ENCODE measurements at places on chromosomes 16 and 17. TPM values are rescaled to one million over a fixed set of nuclear protein-coding genes. Genes with fewer than 3 reads are reported as not detected.
A peak's percentile ranks its signal among the peaks of the same experiment; 100 is the strongest.

The KLHL10 gene
- total RNA-seq, result not detected

The ADORA2B gene
- total RNA-seq, result 4.1 TPM

The CCL1 gene
- total RNA-seq, result not detected

The MRM3 gene
- 18.3 TPM for total RNA-seq

The TBC1D3E gene
- not detected for total RNA-seq

The GRIN2A gene
- not detected for total RNA-seq

The PLA2G10 gene
- total RNA-seq, result not detected

The C16orf92 gene
- not detected for total RNA-seq

- peak; percentile 65 for DNase-seq
These were observed 547 bp downstream of the RAB26 start for GRCh38 chr16:2148714-2149629.

GRCh38 chr17:5931616-5932015 is 138.6 kb upstream of the WSCD1 start:
- no peak for DNase-seq

- no peak for DNase-seq
These were observed 88.8 kb downstream of the LITAF start for GRCh38 chr16:11497851-11498289.

DNA sequence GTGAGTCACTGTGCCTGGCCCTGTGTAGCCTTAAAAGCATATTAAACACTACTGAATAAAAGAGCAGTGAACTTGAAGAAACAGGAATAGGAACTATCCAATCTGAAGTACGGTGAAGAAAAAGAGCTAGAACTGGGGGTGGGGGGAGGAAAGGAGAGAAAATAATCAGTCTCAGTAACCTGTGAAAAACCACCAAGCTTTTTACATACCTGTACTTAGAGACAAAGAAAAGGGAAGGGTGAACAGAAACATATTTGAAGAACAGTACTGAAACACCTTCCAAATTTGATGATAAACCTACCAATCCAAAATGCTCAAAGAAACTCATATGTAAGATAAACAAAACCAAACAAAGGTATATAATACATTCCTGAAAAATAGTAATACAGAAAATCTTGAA is 77.5 kb downstream of the USP32 start:
- DNase-seq, result no peak

DNA sequence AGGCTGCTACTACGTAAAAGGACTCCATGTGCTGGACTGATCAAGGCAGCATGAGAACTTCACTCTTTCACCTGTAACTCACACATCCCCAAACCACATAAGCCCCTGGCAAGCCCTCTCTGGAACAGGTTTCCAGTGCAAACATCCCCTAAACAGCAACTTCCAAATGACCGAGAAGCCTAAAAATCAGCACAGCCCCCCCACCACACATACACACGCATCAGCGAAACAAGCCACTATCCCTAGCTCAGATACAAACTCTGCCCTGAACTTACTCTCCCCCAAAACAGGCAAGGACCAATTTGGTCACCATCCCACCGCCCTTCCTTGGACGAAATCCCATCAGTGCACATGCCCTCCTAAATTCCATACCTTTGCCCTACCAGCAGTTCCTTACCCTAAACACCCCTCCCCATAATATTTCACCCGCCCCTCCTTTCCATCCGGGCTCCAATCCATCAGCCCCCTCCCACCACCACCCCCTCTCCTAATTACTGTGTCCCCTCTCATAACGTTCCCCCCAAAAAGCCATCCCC is 735 bp downstream of the LSM12 start:
- peak; percentile 43 for DNase-seq

DNA sequence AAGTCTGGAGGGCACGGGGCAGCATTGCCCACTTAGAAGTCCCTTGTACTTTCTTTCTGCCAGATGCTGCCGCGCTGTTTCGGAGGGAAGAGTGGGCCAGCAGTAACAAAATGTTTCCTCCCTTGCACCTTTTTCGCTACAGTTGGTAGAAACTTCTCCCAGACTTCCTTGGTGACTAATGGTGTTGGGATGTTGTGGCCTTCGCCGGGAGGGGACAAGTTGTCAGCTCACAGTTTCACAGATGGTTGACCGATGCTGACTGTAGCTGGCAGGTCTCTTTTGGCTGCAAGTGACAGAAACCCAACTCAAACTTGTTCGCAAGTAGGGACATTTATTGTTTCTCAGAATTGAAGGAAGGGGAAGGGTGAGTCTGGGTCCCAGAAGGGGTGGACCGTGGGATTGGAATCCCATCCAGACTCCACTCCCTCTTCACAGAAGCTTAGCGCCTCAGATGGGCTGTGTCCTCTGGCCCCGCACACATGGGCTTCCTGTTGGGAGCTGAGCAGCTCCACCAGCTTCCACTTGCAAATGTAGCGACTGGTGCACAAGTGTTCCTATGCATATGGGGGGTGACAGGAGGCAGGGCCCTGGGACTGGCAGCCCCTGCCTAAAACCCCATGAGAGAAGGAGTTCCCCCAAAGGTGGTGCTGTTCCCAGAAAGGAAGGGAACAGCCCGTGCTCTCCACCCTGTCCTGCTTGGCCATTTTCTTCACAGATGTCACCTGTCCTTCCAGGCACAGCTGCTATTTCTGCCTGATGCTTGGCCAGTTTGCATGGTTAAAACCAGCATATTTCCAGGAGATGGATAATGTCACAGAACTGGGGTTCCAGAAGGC is 30.9 kb upstream of the RPRML start:
- no peak for DNase-seq

GRCh38 chr17:32672711-32673110 is 185.9 kb downstream of the CDK5R1 start:
- no peak for DNase-seq

DNA sequence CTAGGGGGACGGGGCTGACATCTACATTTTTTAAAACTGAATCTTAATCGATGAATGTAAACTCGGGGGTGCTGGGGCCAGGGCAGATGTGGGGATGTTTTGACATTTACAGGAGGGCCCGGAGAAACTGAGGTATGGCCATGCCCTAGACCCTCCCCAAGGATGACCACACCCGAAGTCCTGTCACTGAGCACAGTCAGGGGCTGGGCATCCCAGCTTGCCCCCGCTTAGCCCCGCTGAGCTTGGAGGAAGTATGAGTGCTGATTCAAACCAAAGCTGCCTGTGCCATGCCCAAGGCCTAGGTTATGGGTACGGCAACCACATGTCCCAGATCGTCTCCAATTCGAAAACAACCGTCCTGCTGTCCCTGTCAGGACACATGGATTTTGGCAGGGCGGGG is 21.4 kb downstream of the ADAM11 start:
- no peak for DNase-seq

GRCh38 chr17:28386391-28386790 is 14.9 kb downstream of the SARM1 start:
- no peak for DNase-seq

DNA sequence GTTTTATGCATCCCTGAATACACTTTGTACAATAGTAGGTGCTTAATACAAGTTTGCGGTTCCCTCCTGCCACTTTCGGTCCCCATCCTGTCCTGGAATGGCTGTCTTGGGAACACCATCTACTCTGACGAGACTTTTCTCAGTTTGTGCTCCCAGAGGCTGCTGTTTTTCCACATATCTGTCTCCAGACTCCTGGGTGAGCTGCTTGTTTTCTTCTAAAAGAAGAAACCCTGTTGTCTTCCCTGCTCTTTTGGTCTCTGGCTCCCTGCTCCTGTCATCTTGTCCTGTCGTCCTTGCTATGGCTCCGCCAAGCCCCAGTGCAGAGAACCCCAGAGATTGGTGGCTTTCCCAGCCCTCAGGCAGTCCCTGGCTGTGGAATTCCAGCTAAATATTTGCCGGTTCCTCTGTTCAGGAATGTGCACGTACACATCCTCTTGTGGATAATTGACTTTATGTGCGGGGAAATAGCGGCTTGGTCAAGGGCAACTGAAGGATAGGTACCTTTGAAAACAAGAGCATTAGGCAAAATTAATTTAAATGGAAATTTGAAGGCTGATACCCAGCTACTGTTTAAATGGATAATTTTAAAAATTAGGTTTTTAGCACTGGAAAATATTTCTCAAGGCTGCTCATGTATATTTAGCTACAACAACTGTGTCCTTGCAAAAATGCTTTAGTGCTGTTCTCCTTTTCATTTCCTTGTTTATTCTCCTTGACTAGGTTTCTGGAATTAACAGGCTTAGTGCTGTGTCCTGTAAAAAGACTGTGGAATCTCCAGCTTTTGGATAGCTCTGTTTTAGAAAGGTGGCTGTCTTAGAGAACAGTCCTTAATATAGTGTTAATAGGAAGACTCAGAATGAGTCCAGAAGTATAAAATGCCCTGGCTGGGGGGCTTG is 50.2 kb upstream of the SLC12A3 start:
- no peak for DNase-seq

- peak; percentile 26 for DNase-seq
These were observed 9.7 kb upstream of the NXPH3 start for GRCh38 chr17:49565948-49566491.

GRCh38 chr17:74452033-74452840 is 14.2 kb upstream of the CD300A start:
- DNase-seq, result no peak

DNA sequence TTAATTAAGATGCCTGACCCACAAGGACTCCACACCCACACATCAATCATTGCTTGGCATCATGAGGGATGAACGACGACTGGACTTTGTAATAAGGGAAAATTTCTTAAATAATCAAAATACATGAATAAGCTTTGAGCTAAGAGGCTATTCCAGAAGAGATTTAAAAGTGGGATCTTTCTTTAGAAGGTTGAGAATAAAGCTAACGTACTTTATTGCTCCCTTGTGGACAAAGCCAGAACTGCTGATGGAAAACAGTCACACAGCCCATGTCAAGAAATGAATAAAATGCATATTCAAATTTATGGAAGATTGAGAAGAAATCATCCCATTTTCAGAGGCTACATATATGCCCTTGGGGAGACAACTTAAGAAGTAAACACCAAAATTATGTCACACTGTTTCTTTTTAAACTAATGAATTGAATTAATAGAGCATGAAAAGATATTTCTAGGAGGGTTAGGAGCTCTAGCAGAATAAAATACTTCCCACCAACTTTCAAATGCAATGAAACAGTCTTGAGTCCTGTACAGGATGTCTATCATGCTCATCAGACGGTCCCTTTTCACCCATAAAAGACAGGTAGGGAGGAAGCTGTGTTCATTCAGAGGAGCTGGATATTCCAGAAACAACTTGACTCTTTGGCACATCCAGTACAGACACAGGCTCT is 60.2 kb upstream of the PHOSPHO1 start:
- DNase-seq, result no peak

DNA sequence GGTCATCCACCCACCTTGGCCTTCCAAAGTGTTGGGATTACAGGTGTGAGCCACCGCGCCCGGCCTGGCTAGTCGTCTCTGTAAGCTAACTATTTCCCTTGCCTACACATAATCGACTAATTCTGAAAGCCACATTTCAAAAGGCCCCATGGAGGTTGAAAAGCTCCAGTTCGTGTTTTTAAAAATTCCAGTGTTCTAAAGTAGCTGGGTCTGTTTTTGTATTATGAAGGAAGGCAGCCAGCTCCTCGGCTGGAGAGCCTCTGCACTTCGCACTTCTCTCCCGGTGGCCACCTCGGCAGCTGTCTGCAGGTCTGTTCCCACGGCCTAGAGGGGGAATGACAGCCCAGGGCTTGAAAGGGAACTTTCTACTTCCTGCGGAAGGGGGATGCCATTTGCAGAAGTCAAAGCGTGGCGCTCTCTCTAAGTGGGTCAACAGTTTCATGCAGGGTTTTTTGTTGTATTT is 16.9 kb downstream of the HASPIN start:
- DNase-seq, result no peak

- DNase-seq, result no peak
These were observed 2.3 kb downstream of the FDXR start for GRCh38 chr17:74870512-74870911.

- no peak for DNase-seq
These were observed 572.2 kb upstream of the SOX9 start for GRCh38 chr17:71548540-71549190.

GRCh38 chr16:59328961-59329360 is 594.8 kb upstream of the GOT2 start:
- no peak for DNase-seq

DNA sequence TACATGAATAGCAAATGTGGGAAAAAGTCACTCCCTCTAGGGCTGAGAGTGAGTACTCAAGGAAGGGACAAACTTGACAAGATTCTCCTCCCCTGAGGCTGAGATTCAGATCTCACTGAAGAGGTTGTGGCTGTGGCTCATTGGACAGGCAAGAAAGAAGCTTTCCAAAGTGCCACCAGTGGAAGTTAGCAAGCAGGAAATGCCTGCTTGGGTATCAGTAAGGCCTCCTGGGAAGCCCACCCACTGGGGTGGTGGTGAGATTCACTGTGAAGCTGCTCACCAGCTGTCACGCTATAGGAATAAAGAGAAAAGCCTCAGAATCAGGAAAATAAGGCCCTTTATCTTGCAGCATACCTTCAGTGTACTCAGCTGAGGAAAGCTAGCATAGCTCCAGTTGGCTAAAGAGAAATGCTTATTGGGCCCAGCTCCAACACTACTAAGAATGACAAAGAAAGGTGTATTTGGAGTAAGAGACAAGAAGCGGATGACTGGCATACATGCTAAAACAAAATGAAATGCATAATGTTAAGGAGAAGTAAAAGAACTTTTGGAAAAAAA is 274.4 kb upstream of the TOM1L1 start:
- no peak for DNase-seq

- no peak for DNase-seq
These were observed 111.2 kb downstream of the ARHGAP44 start for GRCh38 chr17:12900474-12900873.

GRCh38 chr17:41653421-41653820 is 29.0 kb upstream of the KRT17 start:
- DNase-seq, result no peak

DNA sequence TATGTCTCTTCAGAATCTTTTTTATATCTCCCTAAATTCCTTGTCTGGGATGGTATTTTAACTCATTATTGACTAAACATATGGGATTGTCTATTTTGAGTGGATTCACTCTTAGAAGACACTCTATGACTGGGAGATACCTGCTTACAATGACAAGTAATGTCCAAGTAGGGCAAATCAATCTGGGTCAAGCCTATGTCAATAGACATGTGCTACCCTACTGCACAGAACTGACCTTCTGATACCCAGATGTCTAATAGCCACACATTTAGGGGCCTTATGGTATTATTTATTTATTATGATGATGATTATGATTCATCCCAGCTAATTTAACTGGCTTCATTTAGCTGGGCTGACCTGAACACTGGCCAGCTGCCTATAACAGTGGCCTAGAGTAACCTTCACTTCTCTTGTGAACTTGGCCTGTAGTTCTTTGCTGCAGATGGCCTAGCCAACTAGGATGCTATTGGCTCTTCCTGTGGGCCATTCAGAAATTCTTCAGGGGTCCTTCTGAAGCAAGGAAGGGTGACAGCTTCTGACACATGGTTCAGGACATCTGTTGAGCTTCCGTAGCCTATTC is 138.0 kb downstream of the ANKFN1 start:
- DNase-seq, result no peak

DNA sequence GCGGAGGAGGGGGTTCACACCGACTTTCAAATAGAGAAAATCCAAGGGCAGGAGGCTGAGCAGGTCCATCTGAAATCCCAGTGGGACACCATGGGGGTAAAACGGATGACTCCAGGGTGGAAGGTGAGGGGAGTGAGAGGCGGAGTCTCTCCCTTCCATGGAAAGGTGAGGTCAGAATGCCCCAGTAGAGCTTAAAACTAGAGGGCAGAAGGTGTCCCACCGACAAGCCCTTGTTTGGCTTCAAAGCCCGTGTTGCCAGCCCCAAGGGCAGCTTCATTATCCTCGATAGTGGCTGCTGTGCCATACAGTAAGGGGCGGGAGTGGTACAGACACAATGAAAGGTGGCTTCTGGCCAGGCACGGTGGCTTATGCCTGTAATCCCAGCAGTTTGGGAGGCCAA is 55.7 kb downstream of the CNGB1 start:
- no peak for DNase-seq

GRCh38 chr16:52372313-52372712 is 174.6 kb downstream of the TOX3 start:
- DNase-seq, result no peak

- DNase-seq, result no peak
These were observed 21.0 kb upstream of the ZNF652 start for GRCh38 chr17:49383060-49383459.
